ENCODE measurements at places on chromosomes 7 and 10. TPM values are rescaled to one million over a fixed set of nuclear protein-coding genes. Genes with fewer than 3 reads are reported as not detected.

DNA sequence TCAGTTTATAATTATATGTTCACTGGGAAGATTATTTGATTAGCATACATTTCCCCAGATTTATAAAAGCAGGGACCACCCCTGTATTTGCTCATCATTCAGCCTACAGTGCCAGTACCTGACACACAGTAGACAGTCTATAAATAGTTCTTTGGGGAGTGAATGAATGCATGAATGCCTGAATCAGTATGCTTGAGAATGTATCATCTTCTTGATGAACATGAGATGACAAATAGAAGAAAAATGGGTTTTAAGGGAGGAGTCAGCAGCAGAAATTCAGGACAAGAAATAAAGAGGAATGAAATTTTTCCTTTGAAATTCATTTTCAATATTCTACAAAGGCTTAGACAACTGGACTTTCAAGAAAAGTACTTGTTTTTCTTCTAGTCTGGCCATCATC is 295.8 kb upstream of the LRRTM3 start:
- no peak for DNase-seq

DNA sequence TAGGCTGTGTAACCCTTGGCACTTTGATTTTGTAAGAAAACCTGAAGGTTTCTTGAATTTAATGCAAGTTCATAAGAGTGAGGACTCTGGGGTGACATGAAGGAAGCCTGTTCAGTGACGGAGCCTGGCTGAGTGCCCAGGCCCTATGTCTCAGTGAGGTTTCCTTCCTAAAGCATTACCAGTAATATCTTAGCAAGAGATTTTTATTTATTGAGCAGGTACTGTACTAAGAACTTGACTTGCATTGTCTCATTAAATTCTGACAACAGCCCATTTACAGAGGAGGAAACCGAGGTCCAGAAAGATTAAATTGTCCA is 197.2 kb downstream of the HECW1 start:
- no peak for DNase-seq

DNA sequence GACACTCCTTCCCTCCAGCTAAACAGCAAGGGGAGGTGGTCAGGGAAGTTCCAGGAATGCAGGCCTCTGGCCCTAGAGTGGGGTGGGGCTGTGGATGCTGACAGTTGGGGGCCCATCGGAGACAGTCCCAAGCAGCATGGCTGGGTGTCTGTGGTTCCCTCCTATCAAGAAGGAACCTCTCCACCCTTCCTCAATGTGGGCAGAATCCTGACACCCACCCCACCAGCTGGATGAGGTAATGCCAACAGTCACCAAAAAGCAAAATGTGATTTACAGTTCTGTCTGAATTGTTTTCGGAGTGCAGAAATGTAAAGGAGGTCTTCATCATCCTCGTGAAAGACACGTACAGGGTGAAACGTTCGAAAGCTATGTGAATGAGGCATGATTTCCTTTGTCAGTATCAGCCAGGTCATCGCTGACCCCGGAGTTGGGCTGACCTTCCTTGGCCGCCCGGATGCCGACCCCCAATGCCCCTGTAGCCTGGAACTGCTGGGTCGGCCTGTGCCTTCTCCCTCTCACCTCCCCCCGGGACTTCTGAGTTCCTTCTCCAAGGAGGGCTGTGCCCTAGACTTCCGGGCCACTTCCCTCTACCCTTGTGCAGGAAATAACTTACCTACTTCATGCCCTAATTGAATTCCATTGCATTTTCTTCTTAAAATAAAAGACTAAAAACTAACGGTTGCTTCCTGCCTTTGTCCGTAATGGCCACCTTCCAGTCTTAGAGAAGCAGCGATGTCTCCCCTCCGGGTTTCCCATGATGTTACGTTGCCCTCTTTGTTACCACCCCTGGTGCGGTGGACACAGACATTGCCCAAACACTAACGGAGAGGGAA is 24.5 kb downstream of the FOXK1 start:
- DNase-seq, result no peak

DNA sequence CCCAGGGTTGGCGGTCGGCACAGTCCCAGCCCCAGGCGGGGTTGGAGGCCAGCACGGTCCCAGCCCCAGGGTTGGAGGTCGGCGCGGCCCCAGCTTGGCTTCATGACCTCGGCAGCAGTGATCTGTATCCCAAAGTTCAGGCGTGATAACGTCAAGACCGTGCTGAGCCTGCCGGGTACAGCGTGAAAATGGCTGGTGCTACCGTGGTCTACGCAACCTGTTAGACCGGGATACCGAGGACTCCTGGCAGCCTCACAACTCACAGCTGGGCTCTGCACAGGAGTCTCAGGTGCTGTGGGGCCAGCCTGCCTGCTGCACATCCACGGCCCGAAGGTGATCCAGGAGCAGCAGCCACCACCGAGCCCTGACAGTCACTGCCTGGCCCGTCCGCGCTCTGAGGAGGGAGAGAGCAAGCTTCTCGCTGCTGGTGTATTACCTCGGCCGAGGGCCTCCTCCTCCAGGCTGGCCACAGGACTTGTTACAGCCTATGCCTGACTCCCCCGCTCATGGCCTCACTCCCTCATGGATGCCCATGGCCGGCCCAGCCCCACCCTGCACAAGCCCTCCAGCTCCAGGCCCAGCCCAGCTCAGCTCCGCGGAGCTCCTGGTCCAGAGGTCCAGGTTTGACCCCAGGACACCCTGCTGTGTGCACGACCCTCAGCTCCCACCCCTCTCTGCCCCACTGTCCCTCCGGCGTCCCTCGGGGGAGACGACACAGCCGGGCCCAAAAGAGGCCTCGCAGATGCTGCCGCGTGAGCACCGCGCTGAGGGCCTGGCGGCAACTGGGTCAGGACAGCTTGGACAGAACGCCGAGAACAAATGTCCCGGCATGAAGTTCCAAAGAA is 156.0 kb downstream of the ELFN1 start:
- DNase-seq, result no peak

DNA sequence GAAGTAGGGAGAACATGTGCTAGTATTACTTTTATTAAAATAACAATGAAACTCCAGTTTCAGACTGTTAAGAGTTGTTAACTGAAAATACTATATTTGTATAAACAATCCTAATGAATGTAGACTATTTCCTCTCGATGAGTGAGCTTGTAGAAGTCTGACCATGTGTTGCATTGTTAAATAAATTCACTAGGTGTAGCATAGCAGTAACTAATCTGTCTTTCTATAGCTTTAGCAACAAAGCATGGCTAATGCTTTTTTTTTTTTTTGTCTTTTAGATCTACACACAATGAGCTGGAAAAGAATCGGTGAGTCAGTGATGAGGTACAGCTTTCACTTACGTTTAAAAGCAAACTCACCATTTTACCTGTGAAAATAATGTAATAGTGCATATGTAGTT is 37.1 kb downstream of the MXI1 start:
- DNase-seq, result no peak

DNA sequence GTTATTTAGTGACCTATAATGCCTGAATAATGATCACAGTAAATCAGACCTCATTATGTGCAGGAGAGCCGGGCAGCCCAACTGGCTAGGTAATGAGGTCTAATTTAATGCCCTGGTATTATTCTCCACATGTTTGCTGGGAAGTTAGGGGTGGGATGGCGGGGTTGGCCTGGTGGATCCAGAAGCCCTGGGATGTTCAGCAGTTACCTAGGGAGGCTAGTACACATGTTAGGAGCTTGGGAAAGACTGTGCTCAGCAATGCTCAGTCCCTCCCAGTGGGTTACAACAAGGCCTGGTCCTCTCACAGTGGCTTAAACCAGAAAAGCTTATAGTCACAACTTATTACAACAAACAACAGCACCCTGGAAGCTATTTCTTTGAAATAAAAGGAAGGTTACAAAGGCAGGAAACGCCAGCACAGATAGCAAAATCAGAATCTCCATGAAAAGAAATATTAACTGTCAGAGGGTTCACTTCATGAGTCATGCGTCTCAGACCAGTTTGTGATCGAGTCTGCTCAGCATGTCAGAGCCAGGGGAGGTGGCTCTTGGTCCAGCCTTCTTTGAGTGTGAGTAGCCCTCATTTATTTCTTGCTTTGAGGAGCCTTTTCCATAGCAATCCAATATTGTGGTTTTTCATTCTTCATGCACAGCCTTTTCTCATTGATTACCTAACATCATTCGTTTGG is 418.6 kb upstream of the NPVF start:
- DNase-seq, result no peak

- DNase-seq, result no peak
Measured at GRCh38 chr10:91762878-91763277, 35.3 kb upstream of the TNKS2 start.

GRCh38 chr7:3264693-3265339 is 36.2 kb upstream of the SDK1 start:
- no peak for DNase-seq

DNA sequence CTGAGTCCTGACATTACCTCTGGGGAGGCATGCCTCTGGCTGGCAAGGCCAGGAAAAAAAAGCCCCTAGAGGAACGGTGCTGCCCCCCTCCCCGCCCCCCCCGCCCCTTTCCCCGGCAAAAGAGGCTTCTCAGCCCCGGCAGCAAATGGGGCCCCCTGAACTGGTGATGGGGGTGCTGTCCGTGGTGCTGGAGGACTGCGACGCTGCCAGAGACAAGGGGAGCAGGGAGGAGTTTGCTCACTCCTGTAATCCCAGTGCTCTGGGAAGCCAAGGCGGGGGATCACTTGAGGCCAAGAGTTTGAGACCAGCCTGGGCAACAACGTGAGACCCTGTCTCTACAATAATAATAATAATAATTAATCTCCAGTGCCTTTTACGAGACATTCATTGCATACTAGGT is 23.7 kb downstream of the SRRM3 start:
- DNase-seq, result peak; percentile 26

The NME8 gene
- total RNA-seq, result 0.91 TPM

The SORCS1 gene
- 0.51 TPM for total RNA-seq

Measured in heart left ventricle (tissue), 16 donors.